ENCODE measurements at places on chromosomes 1 and 21.

GRCh38 chr1:197066719-197067456 is at the start of gene F13B:
F13B (minus strand) TSS chr1:197067260; CDS start chr1:197067223, 37 bp downstream.
- DNase-seq, result no peak

DNA sequence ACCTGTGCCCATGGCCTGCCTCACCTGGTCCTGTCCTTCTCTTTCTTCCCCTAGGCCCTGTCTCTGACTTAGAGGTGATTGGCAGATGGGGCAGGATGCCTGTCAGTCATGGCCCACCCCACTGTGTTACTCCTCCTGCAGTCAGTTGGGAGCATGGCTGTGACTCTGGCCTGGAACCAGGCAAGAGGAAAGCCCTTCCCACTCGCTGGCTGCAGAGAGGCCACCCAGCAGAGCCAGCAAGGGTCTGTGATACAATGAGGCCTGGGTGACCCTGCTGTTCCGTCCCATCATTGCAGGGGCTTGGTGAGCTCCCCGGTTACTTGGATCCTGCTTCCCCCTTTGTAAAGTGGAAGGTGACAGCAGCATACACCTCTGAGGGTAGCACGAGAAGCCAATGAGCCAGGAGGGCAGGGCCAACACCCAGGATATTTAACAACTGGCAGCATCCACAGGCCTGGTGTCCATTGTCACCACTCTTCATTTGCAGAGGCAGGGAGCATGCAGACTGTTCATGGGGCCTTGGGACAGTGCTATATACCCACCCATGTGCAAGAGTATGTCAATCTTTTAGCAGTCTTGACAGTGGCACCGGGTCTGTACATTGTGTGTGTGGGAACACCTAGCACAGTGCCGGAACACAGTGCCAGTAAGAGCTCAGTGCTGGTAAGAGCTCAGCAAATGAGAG is 191.0 kb upstream of the C1orf174 start:
- no peak for DNase-seq

DNA sequence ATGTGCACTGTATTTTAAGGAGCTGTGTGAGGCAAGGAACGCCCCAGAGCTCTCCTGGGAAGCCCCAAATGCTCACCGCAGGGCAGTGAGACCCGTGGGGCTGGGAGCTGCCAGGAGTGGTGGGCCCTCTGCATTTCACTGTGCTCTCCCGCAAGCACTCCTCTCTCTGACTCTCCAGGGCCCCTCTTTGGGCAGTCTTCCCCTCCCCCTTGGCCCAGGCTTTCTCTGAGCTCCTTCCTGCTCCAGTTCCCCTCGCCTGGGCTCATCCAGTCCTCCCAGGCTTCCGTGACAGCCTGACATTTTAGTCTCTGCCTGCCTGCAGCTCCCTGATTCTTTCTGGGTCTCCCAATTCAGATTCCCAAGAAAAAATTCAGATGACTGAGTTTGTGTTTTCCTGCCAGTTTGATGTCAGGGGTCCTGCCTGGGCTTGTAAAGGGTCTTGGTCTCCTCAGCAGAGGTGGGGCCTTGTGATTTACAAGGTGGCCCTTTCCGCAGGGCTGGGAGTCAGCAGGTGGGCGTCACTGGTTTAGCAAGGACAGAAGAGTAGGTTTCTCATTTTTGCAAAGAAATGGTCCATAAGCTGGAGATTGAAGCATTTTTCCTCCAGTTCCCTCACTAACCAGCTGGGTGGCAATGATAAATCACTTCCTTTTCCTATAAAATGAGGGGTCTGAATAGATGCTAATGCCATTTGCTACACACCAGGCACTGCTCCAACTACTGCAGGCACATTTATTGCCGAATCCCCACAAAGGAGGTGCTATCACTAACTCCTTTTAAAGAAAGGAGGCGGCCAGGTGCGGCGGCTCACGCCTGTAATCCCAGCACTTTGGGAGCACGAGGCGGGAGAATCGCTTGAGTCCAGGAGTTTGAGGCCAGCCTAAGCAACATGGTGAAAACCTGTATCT is 1.9 kb upstream of the CA6 start:
- DNase-seq, result no peak

DNA sequence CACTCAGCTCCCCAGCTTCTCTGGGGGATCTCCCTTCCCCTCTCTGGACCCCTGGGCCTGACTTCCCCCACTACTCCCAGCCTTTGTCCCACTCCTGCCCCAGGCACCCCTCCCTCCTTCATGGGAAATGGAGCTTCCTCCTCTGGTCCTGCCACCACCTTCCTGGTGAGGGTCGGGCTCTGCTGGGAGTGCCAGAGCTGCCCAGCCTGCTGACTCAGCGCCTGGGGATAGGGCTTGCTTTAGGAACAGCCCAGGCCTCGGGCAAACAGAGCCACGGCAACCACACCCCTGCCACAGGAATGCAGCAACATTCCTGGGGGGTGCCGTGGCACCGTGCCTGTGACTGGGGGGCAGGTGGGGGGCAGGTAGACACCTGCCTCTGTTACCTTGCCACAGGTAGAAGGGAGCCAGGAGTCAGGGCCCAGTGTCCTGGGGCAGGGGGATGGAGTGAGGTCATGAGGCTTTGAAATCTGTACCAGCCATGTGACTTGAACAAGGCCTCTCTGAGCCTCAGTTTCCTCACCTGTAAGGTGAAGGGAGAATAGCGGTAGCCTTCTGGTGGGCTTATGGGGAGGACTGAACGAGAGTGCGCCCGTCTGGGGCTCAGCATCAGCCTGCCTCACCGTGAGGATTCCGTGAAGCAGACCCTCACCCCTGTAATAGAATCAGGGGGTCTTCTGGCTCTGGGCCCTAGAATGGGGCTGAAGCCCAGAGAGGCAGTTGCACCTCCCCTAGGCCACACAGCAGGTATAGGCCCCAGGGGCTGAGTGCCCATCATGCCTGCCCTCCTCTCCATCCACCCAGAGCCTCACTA is 17.8 kb upstream of the EPHA2 start:
- no peak for DNase-seq

DNA sequence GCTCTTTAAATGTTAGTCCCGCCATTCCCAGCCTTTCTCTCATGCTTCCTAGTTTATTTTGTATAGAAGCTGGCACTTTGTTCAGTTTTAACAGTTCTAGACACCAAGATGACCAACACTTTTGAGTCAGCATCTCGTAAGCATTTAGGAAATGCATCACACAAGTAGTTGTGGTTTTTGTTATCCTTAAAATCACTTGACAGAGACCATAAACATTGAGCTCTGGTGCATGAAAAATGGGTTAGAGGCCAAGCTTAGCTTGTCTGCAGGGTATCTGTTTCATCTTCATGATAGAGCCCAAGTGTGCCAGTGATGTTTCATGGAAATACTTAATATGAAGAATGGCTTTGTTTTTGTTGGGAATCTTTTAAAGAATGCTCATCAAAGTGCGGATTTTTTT is 159.7 kb downstream of the DISP1 start:
- DNase-seq, result no peak

GRCh38 chr1:41860214-41860613 is 58.5 kb downstream of the HIVEP3 start:
- DNase-seq, result no peak
